Fibroblast of skin of back (primary cell): ENCODE measurements at places on chromosomes 5 and 9.

DNA sequence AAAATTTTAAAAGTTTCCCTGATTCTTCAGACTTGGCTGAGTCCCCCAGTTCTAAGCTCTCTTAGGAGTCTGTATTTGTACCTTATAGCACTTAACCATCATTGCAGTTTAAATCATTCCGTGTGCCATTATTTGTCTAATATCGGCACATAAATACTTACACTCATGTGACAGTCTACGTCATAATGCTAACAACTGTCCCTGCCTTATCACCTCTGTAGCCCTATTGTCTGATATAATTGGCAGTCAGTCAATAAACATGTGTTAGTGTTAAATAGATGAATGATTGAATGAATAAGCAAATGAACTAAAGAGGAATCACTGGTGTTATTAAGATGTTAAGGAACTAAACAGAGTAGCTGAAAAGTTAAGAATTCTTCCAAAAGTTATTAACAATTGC, 287.8 kb downstream of the EBF1 start:
- no peak for DNase-seq

DNA sequence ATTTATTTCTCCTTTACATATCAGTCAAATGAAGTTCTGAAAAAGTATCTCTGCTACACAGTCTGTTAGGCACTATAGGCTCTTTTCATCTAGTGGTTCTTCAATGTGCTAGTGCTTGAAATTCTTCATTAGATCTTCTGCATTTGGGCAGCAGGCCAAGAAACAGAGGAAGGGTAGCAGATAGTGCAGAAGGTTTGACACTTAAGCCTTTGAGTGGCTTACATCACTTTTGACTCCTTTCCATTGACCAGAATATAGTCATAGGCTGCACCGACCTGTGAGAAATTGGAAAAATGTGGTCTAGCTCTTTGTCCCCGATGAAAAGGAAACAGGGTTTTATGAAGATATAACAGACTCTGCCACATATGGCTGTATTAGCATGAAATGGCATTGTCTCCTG, 459.5 kb upstream of the PTGER4 start:
- no peak for DNase-seq

DNA sequence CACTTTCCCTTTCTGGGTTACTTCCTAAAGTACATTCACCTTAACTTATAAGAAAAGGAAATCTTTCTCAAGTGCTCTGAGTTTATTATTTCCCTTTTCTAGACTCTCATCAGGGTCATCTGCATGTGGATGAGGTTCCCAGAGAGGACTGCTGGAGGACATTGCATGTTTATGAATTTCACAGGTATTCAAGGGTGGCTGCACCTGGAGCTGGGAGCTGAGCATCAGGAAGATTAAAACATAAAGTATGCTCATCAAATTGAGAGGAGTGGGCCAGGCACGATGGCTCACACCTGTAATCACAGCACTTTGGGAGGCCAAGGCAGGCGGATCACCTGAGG, 34.7 kb upstream of the PLIN2 start:
- no peak for DNase-seq

DNA sequence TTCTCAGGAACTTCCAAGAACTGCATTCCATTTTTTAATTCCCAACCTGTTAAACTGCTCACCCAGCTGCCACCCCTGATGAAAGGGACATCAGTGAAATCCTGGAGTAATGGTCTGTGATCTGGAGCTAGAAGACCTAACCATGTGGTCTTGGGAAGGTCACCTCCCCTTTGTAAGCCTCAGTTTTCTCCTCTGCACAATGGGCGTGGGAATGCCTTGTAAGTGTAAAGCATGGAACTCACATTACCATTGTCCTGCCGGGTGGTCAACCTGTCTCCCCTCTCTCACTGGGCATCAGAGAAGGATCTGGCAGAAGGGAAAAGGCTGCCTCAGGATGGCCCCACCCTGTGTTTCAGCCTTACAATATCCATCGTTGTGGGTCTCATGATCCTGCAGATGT, 15.3 kb upstream of the CCDC180 start:
- no peak for DNase-seq

- DNase-seq = no peak
These were observed 545.2 kb upstream of the ACO1 start for GRCh38 chr9:31839273-31839672.

DNA sequence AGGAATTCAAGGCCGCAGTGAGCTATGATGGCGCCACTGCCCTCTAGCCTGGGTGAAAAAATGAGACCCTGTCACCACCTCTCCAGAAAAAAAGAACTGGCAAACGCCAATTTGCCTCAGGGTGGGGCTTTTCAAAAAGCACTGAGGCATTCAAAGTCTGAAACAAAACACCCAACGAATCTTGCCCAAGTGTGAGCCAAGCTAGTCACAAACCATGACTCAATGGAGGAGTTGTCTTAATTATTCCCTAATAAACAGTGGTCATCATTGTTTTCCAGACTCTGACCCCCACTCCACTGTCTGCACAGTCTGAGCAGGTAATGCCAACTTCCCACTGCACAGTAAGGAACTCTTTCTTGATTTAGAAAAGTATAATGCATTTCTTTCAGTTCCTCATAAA, 16.8 kb downstream of the FRMD3 start:
- DNase-seq = no peak

DNA sequence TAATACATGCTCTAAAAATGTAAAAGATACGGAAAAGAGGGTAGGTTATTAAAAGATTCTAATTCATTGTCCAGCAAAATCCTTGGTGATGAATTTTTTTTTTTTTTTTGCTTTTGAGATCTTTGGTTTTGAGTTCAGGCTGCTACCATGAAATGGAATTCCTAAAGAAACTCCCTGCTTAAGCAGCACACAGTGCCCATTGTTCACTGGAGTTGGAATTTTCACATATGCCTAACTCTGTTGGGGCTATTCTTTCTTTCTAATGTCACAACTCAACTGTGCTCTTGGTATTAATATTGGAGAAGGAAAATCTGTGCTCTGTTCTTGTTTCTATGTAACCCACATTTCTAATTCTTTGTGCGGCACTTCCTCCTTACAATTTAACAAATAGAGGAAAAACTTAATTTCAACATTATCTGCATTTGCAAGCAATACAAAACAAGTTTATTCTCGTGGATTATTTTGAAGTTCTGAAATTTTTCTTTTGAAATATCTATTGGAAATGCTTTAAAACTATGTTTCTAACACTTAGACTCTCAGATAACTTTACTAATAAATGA, 21.6 kb downstream of the MATR3 start:
- DNase-seq = no peak

GRCh38 chr9:104858271-104858670, 69.7 kb downstream of the ABCA1 start:
- peak; percentile 88 for DNase-seq

GRCh38 chr5:141914199-141914743, 9.4 kb upstream of the DELE1 start:
- DNase-seq = no peak

GRCh38 chr9:24776226-24776625, 230.5 kb upstream of the IZUMO3 start:
- DNase-seq = no peak

DNA sequence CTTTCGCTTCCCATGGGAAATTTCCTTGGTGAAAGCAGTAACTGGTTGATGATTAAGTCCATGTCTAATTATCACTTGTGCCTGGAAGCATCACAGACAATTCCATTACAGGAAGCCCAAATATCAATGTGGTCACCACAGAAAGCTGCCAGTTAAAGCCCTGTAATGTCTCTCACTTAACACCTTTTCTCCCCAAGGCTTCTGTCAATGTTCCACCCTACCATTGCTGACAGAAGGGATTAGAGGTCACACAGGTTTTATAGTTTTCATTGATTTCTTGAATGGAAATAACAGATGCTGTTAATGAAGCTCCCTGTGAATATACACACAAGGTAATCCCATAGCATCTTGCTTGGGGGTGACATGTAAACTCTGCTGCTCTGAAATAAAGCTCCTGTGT, 279.2 kb downstream of the COX7C start:
- no peak for DNase-seq
